ENCODE measurements at places on chromosomes 5 and 9.

- DNase-seq, result no peak
Measured at GRCh38 chr9:75376680-75377254, 288.5 kb downstream of the OSTF1 start.

DNA sequence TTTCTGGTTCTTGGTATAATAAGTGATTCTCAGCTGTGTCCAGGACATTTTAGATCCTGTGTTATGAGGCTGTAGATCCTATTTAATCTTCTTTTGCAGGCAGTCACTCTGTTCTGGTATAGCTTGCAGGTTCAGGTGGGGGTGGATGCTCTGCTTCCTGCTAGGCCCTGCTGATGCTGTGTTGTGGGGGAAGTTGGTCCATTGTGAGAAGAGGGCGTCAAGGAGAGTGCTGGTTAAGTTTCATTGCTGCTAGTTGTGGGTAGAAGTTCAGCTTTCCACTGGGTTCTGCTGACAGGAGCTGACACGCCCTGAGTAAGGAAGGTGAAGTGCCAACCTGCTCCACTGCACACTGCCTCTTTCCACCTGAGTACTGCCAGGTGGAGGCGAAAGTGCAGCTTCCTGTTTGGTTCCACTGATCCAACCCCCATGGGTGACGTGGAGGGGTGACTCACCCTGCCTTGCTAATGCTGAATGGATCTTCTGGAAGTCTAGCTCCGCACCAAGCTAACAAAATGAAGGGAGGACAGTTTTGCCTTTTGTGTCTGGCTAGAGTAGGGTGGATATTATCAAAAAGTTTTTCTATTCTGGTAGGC is 16.3 kb downstream of the NMRK1 start:
- no peak for DNase-seq

DNA sequence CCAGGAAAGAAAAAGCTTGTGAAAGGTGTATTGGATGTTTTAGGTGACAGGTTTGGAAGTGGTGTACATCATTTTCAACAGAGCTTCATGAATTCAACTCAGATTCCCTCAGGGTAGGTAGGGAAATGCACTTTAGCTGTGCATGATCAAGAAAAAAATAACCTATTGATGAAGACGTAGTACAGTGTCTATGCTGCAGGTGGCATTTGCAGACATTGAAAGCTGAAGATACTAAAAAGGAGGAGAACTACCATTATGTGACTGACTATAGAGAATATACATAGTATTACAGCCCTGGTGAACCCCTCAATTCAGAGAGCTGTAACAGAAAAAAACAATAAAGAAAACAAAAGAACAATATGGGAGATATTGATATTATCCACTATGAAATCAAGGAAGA is 2344.7 kb upstream of the ACO1 start:
- DNase-seq, result no peak

GRCh38 chr9:21395778-21396717 is 10.8 kb upstream of the IFNA2 start:
- DNase-seq, result no peak

- DNase-seq, result no peak
Measured at GRCh38 chr5:172945151-172945550, 14.1 kb upstream of the RPL26L1 start.

DNA sequence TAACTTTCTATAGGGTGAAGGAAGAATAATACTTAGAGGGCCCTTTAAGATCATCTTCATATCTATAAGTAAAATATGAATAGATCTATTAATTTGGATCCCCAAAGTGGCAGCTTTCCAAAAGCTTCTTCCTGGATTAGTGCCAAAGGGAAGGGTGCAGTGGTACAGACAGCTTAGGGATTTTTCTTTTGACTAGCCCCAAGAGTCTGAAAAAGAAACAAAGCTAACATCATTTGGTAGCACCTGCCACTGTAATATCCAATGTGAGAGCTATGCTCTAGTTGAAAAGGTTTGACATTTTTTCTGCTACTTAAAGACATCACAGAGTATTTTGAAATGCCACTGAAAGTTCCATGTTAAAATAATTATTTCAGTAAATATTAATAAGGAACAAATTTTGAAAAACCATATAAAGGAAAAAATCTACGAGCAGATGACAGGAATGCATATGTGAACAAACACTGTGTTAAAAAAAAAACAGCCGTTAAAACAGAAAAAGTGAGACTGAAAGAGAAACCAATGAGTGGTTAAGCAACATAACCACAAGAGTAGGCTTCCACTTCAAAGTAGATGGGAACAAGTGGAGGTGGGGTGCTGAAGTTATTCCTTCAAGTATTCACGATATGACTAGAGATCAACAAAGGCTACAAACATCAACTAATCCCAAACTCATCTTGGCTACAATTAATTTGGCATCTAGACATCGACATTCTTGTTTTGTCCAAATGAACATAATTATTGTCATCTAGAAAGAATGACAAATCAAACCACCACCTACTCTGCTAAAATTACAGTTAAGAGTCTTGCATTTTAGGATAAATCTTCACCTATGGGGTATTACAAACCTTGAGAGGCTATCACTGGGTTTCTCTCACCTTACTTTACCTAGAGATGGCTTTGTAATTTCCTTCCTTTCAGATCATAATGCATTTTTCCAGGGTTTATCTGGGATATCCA is 137.5 kb downstream of the CPLANE1 start:
- DNase-seq, result no peak

DNA sequence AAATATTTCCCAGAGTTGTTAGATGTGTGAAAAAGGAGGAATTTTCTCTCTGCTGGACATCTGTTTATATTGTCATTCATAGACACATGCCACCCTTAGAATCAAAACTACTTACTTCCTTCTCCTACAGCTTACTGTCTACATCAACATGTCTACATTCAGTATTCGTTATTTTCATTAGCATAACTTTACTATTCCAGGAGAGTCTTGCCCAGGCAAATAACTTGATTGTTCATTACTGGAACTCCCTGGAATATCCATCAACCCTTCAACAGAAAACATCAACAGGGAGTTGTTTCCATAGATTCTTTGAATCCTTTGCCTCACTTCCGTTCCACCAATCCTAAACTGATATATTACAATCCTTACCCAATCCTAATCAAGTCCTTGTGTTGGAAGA is 457.5 kb upstream of the ZNF608 start:
- no peak for DNase-seq

- DNase-seq, result no peak
Measured at GRCh38 chr5:15570491-15570890, 70.5 kb downstream of the FBXL7 start.

Data from astrocyte of the cerebellum (primary cell).